Spleen (tissue), 13 donors: ENCODE measurements at places on chromosomes 1 and 21. TPM values are rescaled to one million over a fixed set of nuclear protein-coding genes. Genes with fewer than 3 reads are reported as not detected.

DNA sequence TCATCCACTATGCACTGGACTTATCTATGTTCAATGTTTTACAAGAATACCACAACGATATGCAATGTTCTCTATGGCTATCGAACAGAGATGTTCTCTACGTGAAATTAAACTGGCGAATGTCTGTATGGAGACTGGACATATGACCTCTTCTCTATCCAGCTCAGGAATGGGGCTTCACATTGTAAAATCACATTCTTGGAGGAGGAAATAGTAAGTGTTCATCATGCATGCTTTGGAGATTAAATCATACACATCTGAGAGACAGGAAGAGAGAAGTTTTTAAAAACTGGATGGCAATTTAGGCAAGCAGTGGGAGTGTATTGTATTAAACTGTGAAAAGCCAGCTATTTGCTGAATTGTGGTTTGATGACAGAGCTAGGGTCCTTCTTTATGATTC, 47.9 kb upstream of the RGL1 start:
- no peaks in the 10 kb centered on the region for H3K4me1 ChIP-seq
- H3K27me3 ChIP-seq: no peaks in the 10 kb centered on the region
- no peak overlapping the region for H3K4me3 ChIP-seq
- H3K27ac ChIP-seq: no peak overlapping the region

GRCh38 chr1:205582046-205582445, 49.8 kb downstream of the ELK4 start:
- H3K4me3 ChIP-seq: no peak overlapping the region
- peak; percentile 53 for DNase-seq
- no peaks in the 10 kb centered on the region for H3K27me3 ChIP-seq
- H3K36me3 ChIP-seq: no peaks in the 10 kb centered on the region

DNA sequence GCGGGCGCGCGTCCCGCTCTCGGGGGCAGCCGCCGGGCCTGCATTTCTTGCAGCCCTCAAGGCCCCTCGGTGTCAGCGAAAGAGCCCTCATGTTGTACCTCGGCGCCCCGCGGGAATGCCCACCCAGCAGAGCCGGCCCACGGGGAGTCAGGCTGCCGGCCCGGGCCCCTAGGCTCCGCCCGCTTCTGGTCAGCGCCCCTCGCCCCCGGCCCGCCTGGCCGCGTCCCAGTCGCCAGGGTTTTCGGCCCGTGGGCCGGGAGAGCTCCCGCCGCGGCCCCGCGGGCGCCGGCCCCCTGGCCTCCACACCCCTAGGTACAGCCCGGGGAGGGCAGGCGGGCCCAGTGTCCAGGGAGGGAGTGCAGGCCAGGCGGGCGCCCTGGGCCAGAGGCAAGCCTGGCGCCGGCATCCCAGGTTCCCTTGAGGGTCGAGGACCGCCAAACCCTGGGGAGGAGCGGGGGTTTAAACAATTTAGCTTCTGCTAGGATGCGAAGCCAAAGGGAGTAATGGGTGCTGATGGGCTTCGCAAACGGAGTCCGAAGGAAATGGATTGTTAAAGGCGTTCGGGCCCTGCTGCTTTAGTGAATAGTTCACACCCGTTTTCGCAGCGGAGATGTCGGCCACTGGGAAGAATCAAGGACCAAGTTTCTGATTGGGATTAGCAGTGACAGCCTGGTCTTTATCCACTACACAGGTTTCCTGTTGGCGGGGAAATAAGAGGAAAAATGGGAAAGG, 486 bp upstream of the KCNA3 start:
- peaks cover 42% of the 10 kb centered on the region for H3K4me1 ChIP-seq
- H3K4me3 ChIP-seq: peak overlapping the region; percentile 82
- H3K27ac ChIP-seq: peak overlapping the region; percentile 95
- H3K27me3 ChIP-seq: peaks cover 39% of the 10 kb centered on the region
- H3K36me3 ChIP-seq: no peaks in the 10 kb centered on the region

DNA sequence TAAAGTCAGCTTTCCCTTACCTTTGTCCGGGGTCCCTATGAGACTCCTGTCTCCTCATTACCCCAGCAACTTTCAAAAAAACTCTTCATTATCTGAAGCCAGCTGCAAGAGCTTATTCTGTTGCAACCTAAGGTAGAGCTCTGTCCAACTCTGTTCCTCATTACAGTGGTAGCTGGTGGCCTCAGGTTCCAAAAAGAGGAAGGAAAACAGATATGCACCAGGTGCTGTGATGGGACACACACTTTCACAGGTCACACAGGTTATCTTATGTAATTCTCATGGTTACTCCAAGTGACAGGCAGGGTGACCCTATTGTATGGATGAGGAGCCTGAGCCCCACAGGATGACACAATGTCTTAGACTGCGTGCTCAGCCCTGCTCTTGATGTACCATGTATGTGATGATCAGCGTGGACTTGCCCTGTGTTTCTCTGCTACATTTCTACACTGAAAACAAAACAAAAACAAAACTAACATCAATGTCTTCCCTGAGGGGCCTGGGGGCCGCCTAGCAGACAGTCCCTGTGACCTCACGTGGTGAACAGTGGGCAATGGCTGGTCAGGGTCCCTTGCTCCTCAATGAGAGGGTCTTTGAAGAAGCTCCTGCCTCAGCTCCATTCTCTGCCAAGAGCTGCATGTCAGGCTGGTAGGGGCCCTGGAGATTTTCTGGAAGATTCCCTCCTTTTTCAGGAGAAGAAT, 9.7 kb upstream of the TENT5C start:
- no peak overlapping the region for H3K4me3 ChIP-seq
- no peaks in the 10 kb centered on the region for H3K27me3 ChIP-seq
- H3K36me3 ChIP-seq: no peaks in the 10 kb centered on the region
- H3K27ac ChIP-seq: peak overlapping the region; percentile 43

GRCh38 chr21:42737951-42738590, 84.7 kb downstream of the PDE9A start:
- DNase-seq: peak; percentile 87
- H3K4me1 ChIP-seq: peaks cover 48% of the 10 kb centered on the region
- peak overlapping the region; percentile 79 for H3K27ac ChIP-seq
- no peaks in the 10 kb centered on the region for H3K27me3 ChIP-seq
- no peak overlapping the region for H3K4me3 ChIP-seq

DNA sequence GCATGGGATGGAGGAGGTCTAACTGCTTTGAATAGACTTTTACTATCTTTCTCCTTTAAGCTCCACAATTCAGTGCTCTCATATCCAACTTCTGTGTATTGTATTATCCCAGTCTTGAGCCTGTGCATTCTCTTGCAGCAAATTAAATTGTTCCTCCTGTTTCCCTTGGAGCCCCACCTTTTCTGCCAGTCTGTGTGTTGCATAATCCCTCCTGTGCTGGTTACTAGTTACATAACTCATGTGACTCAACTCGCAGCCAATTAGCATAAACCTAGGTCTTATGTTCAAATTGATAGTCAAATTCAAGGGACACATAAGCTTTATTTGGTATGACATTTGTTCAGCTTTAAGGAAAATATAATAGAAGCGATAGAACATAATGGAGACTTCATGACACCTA, 1863.5 kb downstream of the MRPL39 start:
- no peaks in the 10 kb centered on the region for H3K27me3 ChIP-seq
- H3K36me3 ChIP-seq: no peaks in the 10 kb centered on the region
- H3K4me3 ChIP-seq: no peak overlapping the region

DNA sequence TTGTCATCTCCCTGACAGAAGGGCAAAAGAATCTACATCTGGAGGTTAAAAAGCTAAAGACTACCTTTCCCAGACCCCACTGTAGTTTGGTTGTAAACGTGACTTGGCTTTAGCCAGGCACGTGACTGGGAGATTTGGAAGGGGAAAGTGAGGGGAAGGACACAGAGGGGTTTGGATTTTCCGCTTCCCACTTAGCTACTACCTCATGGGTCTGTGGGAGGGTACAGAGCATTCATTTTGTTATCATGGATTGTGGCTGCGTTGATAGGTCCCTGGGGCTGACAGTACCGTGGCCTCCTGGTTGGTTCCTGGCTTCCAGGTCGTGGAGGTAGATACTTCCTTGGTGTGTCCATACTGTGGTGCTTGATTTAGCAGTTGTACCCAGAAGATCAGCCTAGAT, 2.6 kb downstream of the CHD1L start:
- no peak overlapping the region for H3K27ac ChIP-seq
- DNase-seq: no peak
- peaks cover 53% of the 10 kb centered on the region for H3K4me1 ChIP-seq

GRCh38 chr1:18936814-18937481, 19.5 kb downstream of the IFFO2 start:
- no peaks in the 10 kb centered on the region for H3K27me3 ChIP-seq
- peaks cover 99% of the 10 kb centered on the region for H3K4me1 ChIP-seq
- H3K36me3 ChIP-seq: no peaks in the 10 kb centered on the region
- no peak overlapping the region for H3K27ac ChIP-seq
- DNase-seq: peak; percentile 61
- H3K4me3 ChIP-seq: no peak overlapping the region

TNFRSF1B gene
- total RNA-seq: 171 TPM

GRCh38 chr1:218674280-218674773, 329.2 kb downstream of the TGFB2 start:
- H3K27me3 ChIP-seq: no peaks in the 10 kb centered on the region
- H3K36me3 ChIP-seq: no peaks in the 10 kb centered on the region
- no peak overlapping the region for H3K4me3 ChIP-seq
- DNase-seq: no peak
- no peaks in the 10 kb centered on the region for H3K4me1 ChIP-seq

- H3K36me3 ChIP-seq: no peaks in the 10 kb centered on the region
- H3K4me1 ChIP-seq: peaks cover 12% of the 10 kb centered on the region
- peak overlapping the region; percentile 5 for H3K4me3 ChIP-seq
- DNase-seq: peak; percentile 73
- no peaks in the 10 kb centered on the region for H3K27me3 ChIP-seq
- H3K27ac ChIP-seq: peak overlapping the region; percentile 23
Measured at GRCh38 chr1:226100436-226101391, 38.2 kb downstream of the H3-3A start.

SLC44A5 gene
- 3.1 TPM for total RNA-seq

DNA sequence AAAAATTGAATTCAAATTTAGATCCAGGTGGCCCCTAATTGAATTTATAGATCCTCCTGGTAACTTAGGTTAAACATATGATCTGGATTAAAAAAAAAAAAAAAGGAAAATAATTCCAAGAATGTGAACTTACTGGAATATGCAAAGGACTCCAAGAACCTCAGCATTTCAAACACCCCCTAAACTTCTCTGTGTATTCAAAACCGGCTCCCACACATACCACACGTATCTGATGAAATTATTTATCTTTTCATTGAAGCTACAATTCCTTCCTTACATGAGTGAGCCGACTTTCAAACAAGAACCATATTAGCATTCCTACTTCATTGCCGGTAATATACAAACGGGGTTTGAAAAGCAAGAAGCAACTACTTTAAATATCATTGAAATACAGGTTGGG, 61.4 kb upstream of the FMN2 start:
- H3K4me1 ChIP-seq: no peaks in the 10 kb centered on the region
- no peak overlapping the region for H3K4me3 ChIP-seq
- no peak overlapping the region for H3K27ac ChIP-seq

GRCh38 chr1:185375583-185375982, 58.5 kb upstream of the IVNS1ABP start:
- no peaks in the 10 kb centered on the region for H3K4me1 ChIP-seq
- no peaks in the 10 kb centered on the region for H3K27me3 ChIP-seq

- no peak overlapping the region for H3K4me3 ChIP-seq
- no peak for DNase-seq
- no peak overlapping the region for H3K27ac ChIP-seq
- no peaks in the 10 kb centered on the region for H3K27me3 ChIP-seq
- H3K4me1 ChIP-seq: no peaks in the 10 kb centered on the region
Measured at GRCh38 chr1:173561263-173561662, 41.6 kb downstream of the SLC9C2 start.

- no peak for DNase-seq
- H3K36me3 ChIP-seq: no peaks in the 10 kb centered on the region
- no peaks in the 10 kb centered on the region for H3K27me3 ChIP-seq
- no peak overlapping the region for H3K4me3 ChIP-seq
Measured at GRCh38 chr1:248736977-248737376, 18.6 kb downstream of the LYPD8 start.

DNA sequence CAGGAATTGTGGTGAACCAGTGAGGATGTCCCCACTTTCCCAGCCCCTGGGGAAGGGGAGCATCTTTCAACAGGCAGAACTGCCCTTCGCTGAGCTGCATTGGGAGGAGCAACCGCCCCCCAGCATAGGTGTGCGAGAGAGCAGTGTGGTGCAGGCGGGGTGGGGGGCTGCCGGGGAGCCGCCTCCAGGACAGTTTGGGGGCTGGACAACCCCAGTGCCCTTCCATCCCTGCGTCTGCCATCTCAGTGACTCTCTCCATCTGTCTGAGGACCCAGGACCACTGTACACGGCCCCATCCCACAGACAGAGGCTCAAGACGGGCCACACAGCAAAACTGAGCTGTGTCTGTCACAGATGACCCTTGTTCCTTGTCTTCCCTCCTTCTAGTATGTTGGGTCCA, 14.2 kb downstream of the PODN start:
- no peak for DNase-seq
- no peaks in the 10 kb centered on the region for H3K36me3 ChIP-seq
- no peaks in the 10 kb centered on the region for H3K4me1 ChIP-seq
- no peak overlapping the region for H3K27ac ChIP-seq

DNA sequence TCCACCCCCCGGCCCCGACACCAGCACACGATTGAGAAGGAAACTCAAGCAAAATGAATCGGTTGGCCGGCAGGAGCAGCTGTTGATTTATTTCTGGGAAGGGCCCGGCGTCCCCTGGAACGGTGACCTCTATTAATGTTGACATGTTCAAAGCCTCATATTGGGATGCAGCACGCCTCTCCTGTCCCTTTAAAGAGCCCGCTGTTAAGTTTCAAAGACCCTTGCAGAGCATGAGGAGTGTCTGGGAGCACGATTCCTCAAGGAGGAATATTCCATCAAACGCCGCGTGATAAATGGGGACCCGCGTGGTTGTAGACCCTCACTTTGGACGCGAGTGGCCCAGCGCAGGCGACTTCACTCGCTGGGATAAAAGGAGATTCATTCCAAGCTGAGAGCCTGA, 21.5 kb upstream of the ACTL8 start:
- H3K27me3 ChIP-seq: peaks cover 12% of the 10 kb centered on the region
- no peaks in the 10 kb centered on the region for H3K4me1 ChIP-seq
- no peak overlapping the region for H3K27ac ChIP-seq
- DNase-seq: no peak

DNA sequence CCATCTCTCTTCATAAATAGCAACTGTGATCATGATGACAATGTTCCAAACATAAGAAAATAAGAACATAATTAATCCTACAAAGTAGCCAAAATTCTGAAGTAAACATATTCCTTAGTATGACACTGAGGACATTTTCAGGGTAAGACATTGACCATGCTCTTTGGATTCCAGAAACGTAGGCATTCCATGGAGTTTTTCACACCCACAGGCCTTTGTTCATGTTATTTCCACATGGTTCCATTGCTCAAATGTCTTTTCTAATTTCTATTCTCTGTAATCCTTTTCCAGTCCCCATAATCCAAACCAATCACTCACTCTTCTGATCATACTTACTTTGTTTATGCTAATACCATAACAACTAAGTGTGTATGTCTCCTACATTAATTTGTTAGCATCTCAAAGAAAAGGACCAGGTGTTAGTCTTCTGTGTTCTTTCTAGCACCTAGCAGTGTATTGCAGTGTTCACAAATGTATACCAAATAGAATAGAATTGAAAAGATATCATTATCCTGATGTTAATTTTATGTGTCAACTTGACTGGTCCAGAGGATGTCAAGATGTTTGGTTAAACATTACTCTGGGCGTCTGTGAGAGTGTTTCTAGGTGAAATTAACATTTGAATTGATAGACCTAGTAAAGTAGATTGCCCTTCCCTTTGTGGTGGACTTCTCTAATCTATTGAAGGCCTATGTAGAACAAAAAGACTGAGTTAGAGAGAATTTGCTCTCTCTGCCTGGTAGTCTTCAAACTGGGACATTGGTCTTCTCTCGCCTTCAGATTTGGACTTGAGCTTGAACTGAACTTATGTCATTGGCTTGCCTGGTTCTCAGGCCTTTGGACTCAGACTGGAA, 516.6 kb downstream of the PTPRC start:
- H3K4me3 ChIP-seq: no peak overlapping the region
- H3K4me1 ChIP-seq: no peaks in the 10 kb centered on the region
- H3K27me3 ChIP-seq: peaks cover 13% of the 10 kb centered on the region
- no peak overlapping the region for H3K27ac ChIP-seq
